ENCODE measurements at places on chromosomes 13 and 19.

- DNase-seq = no peak
Observed at GRCh38 chr13:47673009-47673850, 327.8 kb downstream of the SUCLA2 start.

DNA sequence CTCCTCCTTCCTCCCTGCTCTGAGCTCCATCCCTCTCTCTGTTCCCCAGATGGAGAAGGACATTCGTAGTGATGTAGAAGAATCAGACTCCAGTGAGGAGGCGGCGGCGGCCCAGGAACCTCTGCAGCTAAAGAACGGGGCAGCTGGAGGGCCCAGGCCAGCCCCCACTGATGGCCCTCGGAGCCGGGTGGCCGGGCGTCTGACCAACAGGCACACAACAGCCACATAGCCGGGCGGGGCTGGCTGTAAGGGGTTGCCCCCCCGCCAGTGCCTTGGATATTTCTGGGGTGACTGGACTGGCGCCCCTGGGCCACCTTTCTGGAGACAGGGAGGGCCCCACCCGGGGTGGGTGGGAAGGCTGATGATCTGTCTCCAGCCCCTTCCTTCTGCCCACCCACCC is 46.3 kb downstream of the CD320 start:
- no peak for DNase-seq

DNA sequence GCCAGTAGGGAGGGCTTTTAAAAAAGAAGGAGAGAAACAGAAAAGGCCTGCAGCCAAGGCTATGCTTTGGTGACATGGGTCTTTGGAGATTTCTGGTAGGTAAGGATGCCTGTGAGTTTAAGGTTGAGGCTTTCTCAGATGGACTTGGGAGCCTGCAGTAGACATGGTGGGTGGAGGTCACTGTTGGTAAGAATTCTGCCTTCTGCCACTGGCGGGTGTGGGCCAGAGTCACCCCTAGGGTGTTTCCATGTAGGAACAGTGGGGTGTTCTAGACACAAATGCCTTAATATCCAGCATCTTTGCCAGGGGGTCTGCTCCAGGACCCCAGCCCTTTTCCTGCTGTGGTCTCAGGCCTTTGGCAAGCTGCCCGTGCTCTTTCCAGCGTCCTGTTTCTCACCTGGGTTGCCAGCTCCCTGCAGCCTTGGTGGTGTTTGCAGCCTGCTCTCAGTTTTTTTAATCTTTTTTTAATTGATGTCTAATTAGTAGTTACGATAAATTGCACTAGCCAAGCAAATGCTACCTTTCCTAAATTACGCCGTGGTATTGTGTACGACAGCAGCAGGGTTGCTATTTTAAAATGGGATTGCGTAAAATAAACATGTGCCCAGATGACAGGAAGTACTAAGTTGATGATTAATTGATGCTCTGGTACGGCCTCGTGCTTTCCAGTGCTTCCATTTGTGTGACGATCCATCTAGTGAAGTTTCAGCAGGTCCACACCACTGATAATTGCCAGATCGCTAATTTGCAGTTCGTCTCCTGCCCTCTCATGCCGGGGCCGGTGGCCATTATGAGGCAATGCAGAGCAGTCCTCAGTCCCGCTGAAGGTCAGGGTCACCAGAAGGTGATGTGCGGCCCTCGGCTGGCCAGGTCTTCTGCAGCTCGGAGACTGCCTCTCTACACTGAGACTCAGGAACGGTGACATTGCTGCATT is 35.3 kb upstream of the NPAS1 start:
- DNase-seq = no peak

- DNase-seq = no peak
Observed at GRCh38 chr13:50527188-50527587, 316.3 kb downstream of the DLEU7 start.

- no peak for DNase-seq
Observed at GRCh38 chr19:6087074-6087571, 23.2 kb downstream of the RFX2 start.

GRCh38 chr13:111467111-111467890 is 146.9 kb downstream of the TEX29 start:
- no peak for DNase-seq

- DNase-seq = no peak
Observed at GRCh38 chr19:1575323-1576241, 7.5 kb upstream of the MEX3D start.

- DNase-seq = no peak
Observed at GRCh38 chr13:39349391-39349960, 253.5 kb downstream of the LHFPL6 start.

- no peak for DNase-seq
Observed at GRCh38 chr13:110546926-110547325, 14.6 kb downstream of the RAB20 start.

GRCh38 chr19:47704024-47704423 is 9.2 kb upstream of the EHD2 start:
- no peak for DNase-seq

DNA sequence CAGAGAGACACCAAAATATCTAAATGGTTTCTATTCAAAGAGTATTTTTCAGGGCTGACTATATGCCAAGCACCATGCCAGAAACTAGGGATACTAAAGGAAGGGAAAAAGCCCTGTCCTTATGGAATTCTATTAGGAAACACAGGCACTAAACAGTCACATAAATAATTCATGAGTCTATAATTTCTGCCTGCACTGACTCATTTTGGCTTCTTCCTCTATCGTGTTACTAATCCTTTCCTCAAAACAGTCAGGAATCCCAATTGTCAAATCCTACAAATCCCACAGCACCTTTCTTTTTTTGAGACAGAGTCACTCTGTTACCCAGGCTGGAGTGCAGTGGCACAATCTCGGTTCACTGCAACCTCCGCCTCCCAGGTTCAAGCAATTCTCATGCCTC is 29.2 kb downstream of the XPO4 start:
- no peak for DNase-seq

DNA sequence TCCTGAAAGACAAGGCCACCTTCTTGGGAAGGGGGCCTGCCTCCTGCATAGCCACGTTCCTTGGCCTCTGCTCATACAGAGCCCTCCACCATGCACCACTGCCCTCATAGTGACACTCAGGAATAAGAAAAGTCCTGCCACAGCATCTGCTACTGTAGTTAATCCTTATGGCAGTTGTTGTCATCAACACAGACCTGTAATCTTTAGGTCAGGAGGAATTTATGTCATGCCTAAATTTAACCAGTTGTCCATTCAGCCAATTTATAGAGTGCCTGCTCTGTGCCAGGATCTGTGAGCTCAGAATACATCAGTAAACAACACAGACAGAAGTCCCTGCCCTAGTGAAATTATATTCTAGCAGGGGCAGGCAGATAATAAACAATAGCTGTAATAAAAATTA is 44.4 kb downstream of the FAM124A start:
- DNase-seq = no peak

DNA sequence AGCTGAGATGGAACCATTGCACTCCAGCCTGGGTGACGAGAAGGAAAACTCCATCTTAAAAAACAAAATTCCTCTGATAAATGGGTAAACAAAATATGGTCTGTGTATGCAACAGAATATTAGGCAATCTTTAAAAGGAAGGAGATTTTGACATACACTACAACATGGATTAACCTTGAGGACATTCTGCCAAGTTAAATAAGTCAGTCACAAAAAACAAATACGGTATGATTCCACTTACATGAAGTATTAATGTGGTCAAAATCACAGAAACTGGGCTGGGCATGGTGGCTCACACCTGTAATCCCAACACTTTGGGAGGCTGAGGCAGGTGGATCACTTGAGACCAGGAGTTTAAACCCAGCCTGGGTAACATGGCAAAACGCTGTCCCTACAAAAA is 3.0 kb upstream of the ZNF444 start:
- DNase-seq = no peak

DNA sequence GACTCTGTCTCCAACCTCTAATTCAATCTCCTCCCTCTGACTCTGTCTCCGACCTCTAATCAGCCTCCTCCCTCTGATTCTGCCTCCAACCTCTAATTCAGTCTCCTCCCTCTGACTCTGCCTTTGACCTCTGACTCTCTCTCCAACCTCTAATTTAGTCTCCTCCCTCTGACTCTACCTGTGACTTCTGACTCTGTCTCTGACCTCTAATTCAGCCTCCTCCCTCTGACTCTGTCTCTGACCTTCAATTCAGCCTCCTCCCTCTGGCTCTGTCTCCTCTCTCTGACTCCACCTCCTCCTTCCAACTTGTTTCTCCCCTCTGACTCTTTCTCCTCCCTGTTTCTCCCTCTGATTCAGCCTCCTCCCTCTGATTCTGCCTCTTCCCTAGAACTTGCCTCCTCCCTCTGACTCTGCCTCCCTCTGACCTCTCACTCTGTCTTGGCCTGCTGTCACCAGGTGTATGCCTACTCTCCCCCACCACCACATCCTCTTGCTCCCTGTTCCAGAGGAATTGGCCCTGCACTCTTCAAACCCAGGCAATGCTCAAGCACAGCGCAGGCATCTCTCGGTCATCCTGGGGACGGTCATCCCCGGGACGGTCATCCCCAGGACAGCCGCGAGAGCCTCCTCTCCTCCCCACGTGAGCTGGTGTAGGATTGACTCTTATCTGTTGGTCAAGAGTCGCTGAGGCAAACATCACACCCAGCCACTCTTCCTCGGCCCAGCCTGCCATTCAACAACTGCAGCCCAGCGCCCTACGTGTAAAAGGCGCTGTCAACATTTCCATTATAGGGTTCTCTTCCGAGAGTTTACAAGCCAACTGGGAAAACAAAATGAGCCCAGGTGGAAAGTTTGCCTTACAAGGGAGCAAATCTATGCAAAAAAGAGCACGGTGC is 60.2 kb downstream of the ZIC5 start:
- no peak for DNase-seq

GRCh38 chr13:72541674-72542073 is 185.8 kb downstream of the MZT1 start:
- no peak for DNase-seq

DNA sequence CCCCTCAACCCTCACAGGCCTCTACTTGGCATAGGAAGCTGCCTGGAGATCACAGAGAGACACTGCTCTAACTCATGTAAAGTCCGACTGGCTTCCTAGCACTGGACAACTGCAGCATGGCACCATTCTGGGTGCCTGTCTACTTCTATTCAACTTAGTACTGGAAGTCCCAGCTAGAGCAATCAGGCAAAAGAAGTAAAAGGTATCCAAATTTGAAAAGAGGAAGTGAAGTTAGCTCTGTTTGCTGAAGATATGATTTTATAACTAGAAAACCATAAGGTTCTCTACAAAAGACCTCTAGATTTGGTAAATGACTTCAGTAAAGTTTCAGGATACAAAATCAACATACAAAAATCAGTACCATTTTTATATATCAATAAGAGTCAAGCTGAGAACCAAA is 1017.6 kb downstream of the PCDH9 start:
- no peak for DNase-seq

- DNase-seq = no peak
Observed at GRCh38 chr13:30619731-30620130, 2.0 kb downstream of the USPL1 start.

- no peak for DNase-seq
Observed at GRCh38 chr19:8665468-8666213, 33.0 kb downstream of the ACTL9 start.

DNA sequence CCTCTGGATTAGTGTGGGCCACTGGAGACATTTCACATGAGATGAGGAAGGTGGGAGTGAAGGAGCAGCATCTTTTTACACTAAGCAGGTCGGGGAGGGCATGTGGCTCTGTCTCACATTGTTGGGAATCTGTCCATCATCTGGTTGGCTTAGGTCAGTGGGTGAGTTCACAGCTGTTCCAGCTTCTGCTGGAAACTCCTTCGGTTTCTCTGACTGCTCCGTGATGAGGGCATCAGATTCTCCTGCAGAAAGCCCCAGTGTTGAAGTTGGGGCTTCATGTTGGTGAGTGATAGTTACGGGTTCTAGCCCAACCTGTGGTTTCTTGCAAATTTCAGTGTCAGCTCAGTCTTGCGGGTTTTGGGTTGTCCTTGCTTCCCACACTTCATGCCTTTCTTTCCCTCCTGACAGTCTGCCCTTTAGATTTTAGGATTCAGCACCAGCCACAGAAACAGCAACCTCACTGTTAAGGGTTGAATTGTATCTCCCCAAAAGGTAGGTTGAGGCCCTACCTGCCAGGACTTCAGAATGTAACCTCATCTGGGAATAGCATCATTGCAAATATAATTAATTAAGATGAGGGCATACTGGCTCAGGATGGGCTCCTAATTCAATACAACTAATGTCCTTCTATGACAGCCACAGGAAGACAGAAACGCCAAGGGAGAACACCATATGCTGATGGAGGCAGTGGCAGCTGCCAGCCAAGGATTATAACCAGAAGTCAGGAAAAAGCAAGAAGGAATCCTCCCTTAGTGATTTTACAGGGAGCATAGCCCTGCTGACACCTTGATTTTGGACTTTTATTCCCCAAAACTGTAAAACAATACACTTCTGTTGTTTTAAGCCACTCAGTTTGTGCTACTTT is 7.6 kb upstream of the ALOX5AP start:
- DNase-seq = no peak

DNA sequence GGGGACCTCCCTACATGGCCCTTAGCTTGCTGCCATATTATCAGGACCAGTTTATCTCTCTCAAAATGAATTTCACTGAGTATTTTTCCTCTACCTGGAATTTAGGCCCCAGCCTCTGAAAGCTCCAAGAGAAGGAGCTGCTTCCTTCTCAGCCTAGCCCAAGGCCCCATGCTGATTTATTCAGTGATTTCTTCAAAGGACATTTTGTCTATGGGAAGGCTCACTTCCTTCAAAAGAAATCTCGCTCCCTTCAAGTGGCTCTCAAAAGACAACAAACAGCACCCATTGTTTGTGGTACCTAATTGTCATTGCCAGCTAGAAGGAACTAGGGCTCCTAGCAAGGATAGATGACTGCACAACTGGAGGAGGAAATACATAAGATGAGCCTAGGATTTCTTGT is 172.4 kb downstream of the SLC7A1 start:
- DNase-seq = no peak

- DNase-seq = no peak
Observed at GRCh38 chr19:10878253-10878652, 6.9 kb downstream of the CARM1 start.

DNA sequence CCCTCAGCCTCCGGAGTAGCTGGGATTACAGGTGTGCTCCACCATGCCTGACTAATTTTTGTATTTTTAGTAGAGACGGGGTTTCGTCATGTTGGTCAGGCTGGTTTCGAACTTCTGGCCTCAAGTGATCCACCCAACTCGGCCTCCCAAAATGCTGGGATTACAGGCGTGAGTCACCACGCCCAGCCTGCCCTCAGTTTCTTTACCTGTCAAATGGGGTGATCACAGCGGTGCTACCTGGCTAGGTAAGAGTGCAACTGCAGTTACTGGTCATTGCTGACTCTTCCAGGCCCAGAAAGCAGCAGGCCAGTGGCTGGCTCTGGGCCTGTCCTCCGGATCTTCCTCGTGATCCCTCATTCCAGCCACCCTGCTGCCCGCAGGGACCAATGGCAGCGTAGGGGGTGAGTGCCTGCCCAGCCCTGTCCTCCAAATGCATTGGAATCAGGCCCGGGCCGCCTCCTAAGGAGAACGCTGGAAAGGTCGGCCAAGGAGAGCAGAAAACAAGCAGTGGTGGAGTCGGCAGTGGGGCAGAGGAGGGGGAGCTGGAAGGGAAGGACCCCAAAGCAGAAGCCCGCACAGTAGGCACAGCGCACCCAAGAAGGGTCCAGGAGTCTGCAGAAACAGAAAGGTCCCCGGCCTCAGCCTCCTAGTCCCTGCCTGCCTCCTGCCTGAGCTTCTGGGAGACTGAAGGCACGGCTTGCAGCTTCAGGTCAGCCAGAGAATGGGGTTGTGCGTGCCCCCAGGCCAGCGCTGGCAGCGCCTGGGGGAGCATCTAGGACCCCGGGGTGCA is 1.8 kb upstream of the SLC27A1 start:
- no peak for DNase-seq

Data from stimulated activated naive B cell treated with anti-CD40 and anti-IgM and Interleukin-4, amounts not matched to agents 10 μg/mL and 1 μg/mL and 100 μg/mL, for 72 hours (primary cell).